ENCODE measurements at places on chromosomes 3 and 15.
A peak's percentile ranks its signal among the peaks of the same experiment; 100 is the strongest.

GRCh38 chr3:100981164-100981911 lies 11.9 kb downstream of the ABI3BP start:
- DNase-seq, result no peak

- no peak for DNase-seq
These were observed 287.0 kb downstream of the SI start for GRCh38 chr3:164791263-164791662.

- no peak for DNase-seq
These were observed 71.2 kb downstream of the GOLIM4 start for GRCh38 chr3:168024537-168024941.

- DNase-seq, result no peak
These were observed 13.1 kb downstream of the CCR5AS start for GRCh38 chr3:46393554-46394434.

- DNase-seq, result no peak
These were observed 443.3 kb downstream of the GABRG3 start for GRCh38 chr15:27414168-27414870.

- no peak for DNase-seq
These were observed 50.5 kb upstream of the SPSB4 start for GRCh38 chr3:141000686-141001085.

- DNase-seq, result no peak
These were observed 35.9 kb downstream of the SAXO2 start for GRCh38 chr15:82298520-82298919.

- no peak for DNase-seq
These were observed 328.4 kb downstream of the FEZF2 start for GRCh38 chr3:62044874-62045411.

GRCh38 chr3:43629257-43629656 lies 7.4 kb upstream of the ANO10 start:
- DNase-seq, result no peak

- DNase-seq, result peak; percentile 23
These were observed at the start of gene GPR176 for GRCh38 chr15:39919748-39920509. GPR176 (minus strand) TSS chr15:39920266; CDS start chr15:39920026, 240 bp downstream.

GRCh38 chr3:150602426-150603152 lies 532 bp upstream of the SELENOT start:
- peak; percentile 8 for DNase-seq

DNA sequence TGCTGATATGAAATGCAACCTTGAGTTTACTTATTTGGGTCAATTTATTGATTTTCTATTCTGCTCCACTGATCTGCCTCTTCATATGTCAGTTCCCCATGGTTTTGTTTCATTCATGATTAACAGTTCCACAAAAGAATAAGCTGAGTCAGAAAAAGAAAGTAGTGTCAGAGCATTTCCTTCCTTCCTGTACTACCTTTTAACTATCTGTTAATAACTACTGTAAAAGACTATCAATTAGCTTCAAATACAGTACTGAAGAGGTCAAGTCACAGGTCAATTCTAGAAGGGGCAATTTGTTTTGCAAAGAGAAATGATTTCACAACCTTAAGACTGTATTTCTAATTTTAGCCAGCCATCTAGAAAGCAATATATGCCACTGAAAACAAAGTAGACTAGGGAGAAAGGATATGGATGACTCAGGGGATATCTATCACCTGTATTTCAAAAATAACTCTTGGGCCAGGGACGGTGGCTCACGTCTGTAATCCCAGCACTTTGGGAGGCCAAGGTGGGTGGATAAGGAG lies 129.5 kb downstream of the TFDP2 start:
- DNase-seq, result no peak

DNA sequence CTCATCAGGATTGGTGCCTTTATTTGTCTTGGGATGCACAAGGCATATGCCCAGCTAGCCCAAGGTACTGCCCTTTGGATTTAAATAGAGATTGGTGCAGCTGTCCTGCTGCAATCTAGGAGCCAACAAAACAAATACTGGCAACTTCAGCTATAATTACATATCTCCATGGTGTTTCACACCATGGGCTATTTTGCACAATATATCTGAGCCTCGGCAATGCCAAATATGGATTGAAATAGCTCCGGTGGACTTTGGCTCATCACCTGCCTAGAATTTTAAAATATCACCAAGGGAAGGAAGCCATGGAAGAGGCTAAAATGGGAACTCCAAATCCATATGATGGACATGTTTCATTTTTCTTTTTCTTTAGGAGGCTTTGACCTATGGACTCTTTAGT lies 367.8 kb upstream of the UMPS start:
- no peak for DNase-seq

DNA sequence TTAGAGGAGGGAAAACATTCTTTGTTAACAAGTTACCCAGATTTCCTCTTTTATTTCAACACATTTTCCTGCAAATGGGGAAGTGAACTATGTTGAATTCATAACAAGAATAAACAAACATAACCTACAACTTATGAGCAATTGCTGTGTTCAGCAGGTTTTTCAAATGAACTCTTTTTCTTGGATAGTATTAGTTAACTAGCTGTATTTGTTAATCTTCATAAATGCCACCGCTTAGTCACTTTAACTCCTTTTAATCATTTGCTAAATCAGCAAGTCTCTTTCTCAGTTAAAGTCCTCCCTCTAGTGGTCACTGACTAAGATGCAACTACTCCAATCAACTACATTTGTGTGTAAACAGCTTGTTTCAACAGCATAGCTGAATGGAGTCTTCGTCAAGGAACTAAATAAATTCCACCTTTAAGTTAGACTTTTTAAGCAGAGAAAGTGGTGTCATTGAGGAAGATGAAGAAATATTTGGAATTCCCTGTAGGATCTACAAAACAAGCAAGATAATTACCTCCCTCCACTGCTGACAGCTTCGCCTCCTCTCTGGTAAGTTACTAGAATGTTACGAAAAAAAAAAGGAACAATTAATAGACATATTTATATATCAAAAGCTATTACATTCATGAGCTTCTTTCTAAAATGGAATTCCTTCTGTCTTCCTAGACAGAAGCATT lies 1122.0 kb downstream of the ROBO1 start:
- no peak for DNase-seq

DNA sequence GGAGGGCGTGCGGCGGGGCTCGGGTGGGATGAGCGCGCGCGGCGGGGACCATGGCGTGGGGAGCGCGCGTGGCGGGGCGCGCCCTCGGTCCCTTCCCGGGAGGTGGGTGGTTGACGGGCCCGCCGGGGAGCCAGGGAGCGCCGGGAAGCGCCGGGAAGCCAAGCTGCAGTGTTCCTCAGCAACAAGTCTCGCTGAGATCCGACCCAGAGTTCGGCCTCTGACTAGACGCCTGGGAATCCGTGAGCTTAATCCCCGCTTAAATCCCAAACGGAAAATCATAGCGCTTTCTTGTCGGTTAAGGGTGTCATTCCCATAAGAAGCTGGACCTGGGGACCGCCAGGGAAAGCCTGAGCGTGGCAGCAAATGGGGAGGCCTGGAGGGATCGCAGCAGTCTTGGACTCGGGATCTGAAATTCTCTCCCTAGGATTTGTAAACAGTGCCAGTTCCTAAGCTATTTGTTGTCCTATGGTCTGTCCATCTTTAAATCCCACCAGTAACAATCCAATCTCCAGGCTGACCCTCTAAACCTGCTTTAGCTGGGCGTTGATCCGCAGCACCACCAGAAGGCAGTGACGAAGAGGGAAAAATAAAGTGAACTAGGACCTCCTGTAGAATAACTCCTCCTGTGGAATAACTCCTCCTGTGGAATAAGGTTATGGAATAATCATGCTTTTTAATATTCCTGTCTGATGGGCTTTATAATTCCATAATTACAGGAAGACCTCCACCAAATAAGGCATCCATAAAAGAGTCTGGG lies 570 bp upstream of the NEDD4 start:
- no peak for DNase-seq

DNA sequence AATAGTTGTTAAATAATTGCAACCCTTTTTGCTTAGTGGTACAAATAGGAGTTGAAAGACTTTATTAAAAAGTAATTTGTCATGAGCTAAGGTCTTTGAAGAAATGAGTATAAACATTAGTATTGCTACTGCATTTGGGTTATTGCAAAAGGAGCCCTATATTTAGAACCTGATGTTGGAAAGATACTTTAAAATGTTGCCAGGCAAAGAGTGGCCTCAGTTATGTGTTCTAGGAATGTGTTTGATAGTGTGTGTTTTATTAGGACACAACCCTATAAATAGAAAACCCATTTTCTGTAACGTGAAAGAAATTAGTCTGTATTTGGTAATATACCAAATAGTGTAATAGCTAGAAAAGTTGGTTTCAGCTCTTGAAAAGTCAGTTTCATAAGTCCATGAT lies 10.7 kb downstream of the VPS8 start:
- DNase-seq, result no peak

GRCh38 chr3:21330293-21330692 lies 420.7 kb downstream of the ZNF385D start:
- DNase-seq, result no peak

DNA sequence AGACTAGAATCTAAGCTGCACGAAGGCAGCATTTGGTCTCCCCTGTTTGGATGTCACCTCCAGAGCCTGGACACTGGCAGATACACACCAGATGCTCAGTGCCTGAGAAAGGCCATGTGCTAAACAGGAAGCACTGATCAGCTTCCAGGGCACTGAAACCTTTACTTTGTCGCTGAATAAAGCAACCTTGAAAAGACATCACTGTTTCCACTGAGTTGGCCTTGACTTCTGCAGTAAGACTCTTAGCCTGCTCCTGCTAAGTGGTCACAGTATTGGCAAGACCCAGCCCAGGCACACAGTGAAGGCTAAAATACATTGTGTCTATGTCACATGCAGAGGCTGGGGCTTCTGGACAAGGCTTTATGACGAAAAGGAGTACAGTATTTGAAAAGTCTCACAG lies 104.3 kb upstream of the ICE2 start:
- no peak for DNase-seq

DNA sequence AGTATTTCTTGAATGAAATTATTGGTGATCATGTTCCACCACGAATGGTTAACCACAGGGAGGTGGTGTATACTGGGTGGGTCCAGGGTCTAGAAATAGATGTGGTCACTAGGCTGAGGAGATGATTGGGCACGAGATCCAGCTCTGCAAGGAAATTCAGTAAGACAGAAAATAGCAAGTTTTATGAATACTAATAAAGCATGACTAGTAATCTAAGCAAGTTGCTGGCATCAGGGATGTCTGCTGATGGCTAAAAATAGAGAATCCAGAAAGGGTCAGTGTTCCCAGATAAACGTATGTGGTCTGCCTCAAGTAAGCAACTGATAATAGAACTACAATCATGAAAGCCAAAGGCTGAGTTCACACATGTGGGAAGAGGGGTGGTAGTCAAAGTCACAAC lies 108.3 kb upstream of the FRMD4B start:
- DNase-seq, result no peak

DNA sequence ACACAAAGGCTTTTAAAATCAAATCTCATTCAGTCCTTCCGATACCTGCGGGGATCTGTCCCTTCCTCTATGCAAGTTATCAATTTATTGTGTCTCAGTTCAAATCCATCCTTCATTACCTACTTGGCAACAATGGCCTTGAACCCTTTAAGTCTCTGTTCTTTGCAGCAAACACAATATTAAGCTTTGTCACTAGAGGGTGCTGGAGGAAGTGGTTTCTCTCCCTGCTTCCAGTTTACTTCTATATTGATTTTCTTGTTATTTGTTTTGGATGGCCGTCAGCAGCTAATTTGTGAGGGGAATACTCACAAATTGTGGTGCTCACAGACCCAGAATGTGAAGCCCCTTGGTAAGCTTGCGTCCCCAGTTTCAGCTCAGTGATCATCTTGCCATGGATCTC lies 278.3 kb downstream of the FGF12 start:
- peak; percentile 11 for DNase-seq

GRCh38 chr15:48915861-48916260 lies 37.9 kb downstream of the EID1 start:
- no peak for DNase-seq

DNA sequence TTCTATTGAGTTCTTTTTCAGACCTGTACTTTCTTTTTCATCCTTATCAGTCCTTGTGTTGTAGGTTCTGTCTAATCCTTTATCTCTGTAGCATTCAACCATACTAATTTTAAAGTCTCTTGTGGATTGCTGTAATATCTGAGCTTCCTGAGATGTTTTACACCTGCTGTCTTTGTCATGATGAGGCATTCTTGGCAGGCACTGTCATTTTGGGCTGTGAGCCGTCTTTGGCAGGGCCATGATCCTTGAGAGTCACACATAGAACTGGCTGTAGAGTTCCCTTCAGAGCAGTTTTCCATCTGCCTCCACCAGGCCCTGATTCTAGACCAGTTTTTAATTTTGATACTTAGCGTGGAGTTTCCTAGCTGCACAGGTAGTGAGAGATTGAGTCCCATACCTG lies 6.7 kb downstream of the EFCC1 start:
- no peak for DNase-seq

DNA sequence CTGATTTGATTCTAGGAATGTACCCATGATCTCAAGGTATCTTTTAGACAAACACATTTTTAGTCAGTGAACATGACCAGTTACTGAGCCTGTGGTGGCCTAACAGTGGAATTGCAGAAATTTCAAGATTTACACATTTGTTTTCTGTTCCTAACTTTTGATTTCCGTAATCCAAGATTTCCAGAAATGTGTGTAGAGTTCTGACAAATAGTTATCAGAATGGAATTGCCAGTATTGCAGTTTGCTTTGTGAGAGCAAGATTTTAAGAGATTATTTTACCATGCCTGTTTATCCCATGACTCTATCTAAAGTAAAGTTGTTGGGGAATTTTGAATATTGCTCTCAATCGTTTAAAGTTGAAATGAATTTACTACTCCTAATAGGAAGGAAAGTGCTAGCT lies 11.7 kb upstream of the UTS2B start:
- no peak for DNase-seq

DNA sequence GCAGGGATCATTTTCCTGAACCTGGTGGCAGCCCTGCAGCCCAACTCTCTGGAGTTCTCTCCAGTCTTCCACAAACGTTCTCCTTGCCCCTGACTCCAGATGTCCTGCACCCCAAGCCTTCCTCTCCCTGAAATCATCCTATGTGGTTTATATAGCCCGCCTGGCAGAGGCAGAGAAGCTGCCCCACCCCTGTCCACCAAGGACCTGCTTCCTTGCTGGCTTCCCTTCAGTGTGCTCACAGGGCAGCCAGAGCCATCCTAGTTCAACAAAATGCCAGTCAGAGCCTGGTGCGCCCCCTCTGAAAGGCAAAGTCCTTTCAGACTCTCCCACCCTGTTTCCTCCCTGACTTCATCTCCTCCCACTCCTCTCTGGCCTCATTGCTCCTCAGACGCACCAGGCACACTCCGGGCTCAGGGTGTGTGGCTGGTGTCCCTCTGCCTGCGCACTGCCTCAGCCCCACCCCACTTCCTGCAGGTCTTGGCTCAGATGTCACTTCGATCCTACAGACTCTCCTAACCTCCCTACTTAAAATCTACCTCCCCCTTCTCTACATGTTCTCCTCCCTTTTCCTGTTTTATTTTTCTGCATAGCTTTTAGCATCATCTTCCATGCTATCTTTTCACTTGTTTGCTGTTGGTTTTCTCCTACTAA lies 5.9 kb downstream of the KBTBD13 start:
- no peak for DNase-seq

DNA sequence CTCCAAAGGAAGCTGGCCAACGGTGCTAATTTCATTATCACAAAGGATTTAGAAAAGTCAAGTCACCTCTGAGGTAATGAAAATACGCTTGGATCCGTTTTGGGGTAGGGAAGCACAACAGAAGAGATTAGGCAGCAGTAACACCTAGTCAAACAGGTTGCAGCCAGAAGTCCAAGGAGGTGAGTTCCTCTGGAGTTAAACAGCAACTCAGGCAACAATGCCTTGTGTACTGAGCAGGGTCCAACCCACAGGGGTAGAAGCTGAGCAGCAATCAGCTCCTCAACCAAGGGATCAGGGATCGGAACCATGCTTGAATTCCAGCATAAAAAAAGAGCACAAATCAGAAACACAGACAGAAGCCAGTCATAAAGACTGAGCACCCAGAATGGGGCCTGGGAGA lies 88.1 kb upstream of the SPRED1 start:
- DNase-seq, result no peak

- no peak for DNase-seq
These were observed 515.5 kb downstream of the OCA2 start for GRCh38 chr15:27583651-27584050.

All from body of pancreas (tissue), 4 donors.